Activated T-cell treated with anti-CD3 and anti-CD28 coated beads for 4 hours (primary cell): ENCODE measurements at places on chromosomes 12 and 14.

DNA sequence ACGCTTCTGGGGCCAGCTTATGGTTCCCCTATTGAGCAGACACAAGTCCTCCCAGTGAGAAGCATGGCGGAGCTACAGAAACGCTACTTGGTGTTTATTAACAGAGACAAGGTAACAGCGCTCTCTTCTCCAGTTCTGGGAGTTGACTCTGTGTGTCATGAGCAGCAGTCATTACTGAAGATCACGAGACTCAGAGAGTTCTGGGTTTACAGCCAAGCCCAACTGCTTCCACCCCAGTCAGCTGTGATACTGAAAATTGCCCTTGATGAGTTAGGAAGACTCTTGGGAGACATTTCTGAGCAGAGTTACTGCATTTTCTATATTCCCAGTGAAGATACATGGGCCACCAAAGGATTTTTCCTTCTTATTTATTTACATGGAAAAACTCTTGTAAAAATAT lies 48.6 kb downstream of the CFAP251 start:
- no peak for DNase-seq

GRCh38 chr14:73829071-73829470 lies 22.6 kb upstream of the PTGR2 start:
- no peak for DNase-seq

DNA sequence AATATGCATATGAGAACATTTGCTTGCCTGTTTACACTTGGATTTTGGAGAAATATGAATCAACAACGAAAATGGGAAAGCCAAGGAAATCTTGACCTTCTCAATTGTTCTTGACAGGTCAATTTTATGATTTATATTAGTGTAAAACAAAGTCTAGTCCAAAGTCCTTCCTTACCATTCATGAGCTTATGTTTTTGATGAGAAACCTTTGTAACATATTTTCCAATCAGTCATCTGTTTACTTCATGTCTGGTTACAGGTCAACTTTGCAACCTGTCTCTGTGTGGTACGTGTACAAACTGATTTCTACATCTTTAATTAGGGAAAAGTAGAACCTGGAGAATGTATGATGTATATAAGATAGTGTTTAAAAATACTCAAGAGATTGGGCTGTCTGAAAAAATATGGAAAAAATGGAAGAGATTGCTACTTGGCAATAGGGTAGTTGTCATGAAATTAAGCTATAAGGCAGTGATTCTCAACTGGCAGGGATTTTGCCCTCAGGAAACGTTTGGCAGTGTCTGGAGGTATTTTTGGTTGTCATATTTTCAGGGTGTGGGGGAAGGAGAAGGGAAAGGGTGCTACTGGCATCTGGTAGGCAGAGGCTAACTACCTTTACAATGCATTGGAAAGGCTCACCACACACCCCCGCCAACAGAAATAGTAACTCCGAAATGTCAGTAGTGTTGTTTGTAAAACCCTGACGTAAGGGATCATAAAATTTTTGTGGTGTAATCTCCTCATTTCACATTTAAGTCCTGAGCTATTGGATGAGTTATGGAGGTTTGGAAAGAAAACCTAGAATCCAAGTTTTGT lies 110.4 kb upstream of the PTPRB start:
- DNase-seq, result no peak

GRCh38 chr14:51182131-51182565 lies 57.9 kb upstream of the TMX1 start:
- DNase-seq, result no peak

GRCh38 chr12:26748741-26749431 lies 84.1 kb downstream of the ITPR2 start:
- DNase-seq, result no peak
